Epithelial cell of proximal tubule (primary cell): ENCODE measurements at places on chromosomes 2 and 18.

GRCh38 chr2:25821225-25822056, 56.8 kb downstream of the ASXL2 start:
- no peak for DNase-seq

DNA sequence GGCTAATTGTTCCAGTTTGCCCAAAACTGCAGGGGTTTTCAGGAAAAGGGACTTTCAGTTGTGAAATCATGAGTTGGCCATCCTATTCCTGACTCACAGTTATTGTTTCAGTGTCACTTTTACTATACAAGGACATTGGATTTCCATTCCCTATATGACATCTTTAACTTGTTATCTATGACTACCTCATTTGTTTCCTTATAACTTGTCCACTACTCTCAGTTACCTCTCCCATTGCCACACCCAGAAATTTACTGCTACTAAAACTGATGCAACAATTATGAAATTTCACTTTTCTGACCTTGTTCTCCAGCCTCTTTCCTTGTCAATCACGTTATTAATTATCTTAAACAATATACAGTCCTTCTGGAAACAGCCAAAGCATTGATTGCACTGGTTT, 116.5 kb upstream of the ZNF804A start:
- no peak for DNase-seq

- DNase-seq = no peak
These were observed 47.5 kb downstream of the ZFP36L2 start for GRCh38 chr2:43178602-43179542.

GRCh38 chr2:42098571-42099437, 51.0 kb downstream of the PKDCC start:
- DNase-seq = no peak

DNA sequence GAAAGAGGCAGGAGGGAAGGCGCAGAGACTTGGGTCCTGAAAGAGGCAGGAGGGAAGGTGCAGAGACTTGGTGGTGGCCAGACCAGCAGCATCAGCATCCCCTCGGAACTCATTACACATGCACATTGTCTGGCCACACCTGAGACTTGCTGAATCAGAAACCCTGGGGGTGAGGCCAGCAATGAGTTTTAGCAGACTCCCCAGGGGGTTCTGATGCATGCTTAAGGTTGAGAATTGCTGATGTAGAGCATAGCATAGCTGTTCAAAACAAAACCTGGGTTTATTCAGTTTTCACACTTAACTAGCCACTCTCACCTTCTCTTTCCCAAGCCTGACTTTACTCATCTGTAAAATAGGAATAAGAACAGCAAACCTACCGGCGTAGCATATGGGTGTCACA, 122.9 kb downstream of the MRO start:
- DNase-seq = no peak

GRCh38 chr2:128466376-128466775, 147.7 kb upstream of the HS6ST1 start:
- no peak for DNase-seq

DNA sequence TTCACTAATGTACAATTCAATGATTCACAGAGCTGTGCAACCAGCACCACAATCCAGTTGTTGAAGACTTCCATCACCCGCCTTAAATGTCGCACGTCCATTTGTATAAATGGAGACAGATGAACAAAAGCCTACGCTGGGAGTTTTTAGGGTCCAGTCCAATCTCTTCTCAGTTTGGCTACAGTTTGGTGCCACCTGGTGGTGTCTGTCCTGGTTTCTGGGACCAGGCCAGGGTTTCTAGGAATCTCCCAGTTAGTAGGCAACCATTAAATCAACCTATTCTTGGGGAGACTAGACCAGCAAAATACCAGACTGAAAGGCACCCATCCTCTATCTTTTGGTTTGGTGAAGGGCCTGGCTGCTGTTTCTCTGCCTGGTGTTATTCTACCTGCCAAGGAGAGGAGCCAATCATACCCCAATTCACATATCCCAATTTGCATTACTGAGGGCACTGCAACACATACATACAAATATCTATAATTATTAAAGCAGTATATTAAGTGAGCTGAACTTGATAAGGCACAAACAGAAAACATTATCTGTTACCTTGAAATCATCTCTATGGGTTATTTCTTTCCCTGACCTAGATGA, 3.2 kb upstream of the DDX1 start:
- no peak for DNase-seq

GRCh38 chr2:237459741-237460174, 27.3 kb upstream of the MLPH start:
- no peak for DNase-seq

- DNase-seq = no peak
These were observed 57.7 kb downstream of the ODC1 start for GRCh38 chr2:10390369-10390801.

- no peak for DNase-seq
These were observed 13.1 kb downstream of the SOS1 start for GRCh38 chr2:39107724-39108273.

DNA sequence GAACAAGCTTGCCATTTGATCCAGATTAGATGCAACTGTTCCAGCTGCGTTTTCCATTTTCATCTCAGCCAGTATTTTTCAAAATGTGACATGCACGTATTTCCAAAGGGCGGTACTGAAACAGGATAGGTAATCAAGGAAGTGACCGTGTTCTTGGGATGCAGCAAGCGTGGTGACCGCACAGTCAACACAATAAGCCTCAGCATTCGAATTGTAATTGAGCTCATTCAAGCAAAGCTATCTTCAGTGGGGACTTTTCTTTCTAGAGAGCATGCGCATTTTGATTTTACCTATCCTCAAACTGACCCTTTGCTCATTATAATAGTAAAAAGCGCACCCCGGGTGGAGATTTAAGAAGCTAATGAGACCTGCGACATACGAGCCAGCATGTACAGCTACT, 3.4 kb upstream of the ALPP start:
- no peak for DNase-seq

DNA sequence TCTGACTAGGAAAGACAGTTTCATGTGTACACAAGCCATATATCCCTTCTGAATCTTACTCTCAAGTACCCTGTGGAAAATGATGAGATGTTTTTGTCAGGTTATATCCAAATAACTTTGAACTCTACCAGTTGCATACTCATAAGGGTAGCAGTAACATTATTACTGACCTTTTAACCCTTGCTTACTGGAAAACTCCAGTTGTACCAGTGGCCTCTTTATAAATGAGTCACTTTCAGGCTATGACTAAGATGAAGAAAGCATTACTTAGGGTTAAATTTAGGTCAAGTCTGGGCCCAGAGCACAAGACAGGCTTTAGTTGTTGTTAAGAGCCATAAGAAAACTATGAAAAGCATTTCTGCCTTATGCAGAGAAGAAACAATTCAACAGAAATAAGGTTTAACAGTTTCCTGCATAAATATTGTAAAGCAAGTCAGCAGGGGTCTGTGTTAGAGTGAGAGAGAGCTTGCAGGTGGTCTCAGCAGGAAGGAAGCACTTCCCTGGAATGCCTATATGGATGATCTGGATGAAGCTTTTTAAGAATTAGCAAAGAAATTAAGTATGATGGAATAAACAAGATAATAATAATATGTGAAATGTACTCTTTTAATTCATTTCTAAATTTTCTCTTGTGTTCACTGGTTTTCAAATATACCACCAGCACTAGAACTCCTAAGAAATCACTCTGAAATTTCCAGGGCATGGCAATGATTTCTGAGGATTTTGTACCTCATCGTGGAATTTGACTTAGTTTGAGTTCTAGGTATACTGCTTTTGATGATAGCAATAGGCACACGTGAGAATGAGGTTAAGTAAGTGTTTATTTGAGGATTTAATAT, 126.6 kb downstream of the UBE2E3 start:
- peak; percentile 83 for DNase-seq

DNA sequence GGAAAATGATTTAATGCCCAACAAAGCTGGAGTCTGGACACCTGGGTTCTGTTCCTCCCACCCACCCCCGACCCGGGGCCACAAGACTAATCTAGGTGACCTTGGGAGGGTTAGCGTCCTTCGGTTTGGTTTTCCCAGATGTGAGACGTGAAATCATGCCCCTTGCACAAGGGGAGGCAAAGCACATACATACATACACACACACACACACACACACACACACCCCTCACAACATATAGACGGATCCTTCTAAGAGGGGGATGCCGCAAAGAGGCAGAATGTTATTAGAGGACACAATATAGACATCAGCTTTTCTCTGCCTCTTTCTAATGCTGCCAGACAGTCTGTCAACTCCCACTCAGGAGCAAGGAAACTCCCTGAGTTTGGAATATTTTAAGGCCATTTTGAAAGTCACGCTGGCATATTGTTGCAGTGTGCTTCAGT, 616 bp upstream of the RBMS1 start:
- no peak for DNase-seq

DNA sequence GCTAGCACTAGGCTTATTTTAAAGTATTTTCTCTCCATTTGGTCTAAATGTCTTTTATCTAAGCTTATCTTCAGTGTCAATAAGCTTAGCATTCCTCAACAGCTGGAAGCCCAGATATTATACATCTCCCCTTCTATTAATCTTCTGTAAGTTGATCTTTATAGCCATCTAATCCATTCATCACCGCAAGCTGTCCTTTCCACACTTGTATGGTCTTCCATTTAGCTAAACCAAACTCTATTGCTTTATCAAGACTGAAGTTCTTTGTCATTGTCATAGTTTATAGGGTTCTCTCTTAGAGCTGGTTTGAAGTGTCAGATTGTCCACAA, 101.3 kb upstream of the GPR45 start:
- no peak for DNase-seq

- no peak for DNase-seq
These were observed 88.8 kb upstream of the FAM117B start for GRCh38 chr2:202545931-202546330.

GRCh38 chr2:18907508-18907907, 318.1 kb upstream of the NT5C1B start:
- no peak for DNase-seq

DNA sequence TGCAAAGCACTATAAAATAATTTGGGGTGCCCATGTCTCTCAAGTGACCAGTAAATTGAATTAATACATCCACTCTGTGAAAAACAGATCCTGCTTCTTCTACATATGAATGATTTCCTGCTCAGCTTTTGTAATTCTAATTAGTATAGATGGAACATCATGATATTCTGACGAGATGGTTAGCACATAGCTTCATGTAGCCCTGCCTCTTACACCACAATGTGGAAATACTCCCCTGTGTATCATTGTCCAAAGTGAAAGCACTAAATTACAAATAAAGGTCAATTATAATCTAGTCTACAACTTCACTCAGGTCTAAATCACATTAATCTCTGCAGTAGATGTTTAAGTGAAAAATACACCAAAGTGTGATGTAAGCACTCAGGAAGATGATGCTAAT, 32.9 kb upstream of the SYT4 start:
- DNase-seq = no peak

DNA sequence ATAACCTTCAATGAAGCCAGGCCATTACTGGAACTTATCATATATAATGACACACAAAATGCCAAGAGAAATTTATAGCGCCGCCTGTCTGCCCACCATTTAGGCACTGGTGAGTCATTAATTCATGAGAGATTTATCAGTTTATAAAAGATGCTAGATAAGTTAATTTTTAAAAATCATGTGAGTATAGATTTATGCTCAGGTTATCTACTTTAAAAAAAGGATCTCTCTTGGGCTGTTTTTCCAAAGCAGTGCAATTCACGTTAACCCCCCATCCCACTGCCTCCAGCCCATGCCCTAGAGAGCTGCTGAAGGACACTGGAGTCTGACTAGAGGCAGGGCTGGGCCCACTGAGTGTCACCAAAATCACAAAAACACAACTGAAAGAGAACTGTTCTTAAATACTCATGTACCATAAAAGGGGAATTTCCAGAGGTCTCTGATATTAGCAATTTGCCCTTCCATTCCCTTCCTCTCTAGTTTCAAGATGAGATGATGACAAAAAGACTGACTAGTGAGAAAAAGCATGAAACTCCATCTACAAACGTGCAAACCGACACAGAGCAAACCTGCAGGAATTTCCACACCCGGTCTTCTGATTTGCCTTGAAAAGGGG, 160.8 kb downstream of the BCL2 start:
- no peak for DNase-seq

- DNase-seq = no peak
These were observed 501.7 kb downstream of the STK39 start for GRCh38 chr2:167745667-167746066.

GRCh38 chr2:99386011-99386410, 48.8 kb downstream of the EIF5B start:
- DNase-seq = no peak
